Ascending aorta (tissue), 2 donors: ENCODE measurements at places on chromosomes 7 and 10.

DNA sequence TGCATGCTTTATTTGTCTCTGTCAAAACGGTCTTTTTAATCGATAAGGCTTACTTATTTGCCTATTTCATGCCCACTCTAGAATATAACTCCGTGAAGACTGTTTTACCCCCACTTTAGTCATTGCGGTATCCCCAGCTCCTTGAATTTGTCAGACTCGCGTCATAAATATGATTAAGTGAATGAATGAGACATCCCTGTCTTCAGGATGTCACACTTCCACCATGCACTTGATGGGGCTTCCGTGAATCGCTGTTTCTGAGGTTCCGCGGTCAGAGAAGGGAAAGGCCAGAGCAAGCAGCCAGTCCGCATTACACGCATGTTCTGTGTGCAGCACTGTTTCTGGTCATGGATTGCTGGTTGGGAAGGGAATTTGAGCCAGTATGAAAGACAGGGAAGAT, 138.8 kb downstream of the CELF2 start:
- DNase-seq = peak; percentile 21

GRCh38 chr10:113527211-113527906, 25.5 kb upstream of the HABP2 start:
- DNase-seq = no peak

DNA sequence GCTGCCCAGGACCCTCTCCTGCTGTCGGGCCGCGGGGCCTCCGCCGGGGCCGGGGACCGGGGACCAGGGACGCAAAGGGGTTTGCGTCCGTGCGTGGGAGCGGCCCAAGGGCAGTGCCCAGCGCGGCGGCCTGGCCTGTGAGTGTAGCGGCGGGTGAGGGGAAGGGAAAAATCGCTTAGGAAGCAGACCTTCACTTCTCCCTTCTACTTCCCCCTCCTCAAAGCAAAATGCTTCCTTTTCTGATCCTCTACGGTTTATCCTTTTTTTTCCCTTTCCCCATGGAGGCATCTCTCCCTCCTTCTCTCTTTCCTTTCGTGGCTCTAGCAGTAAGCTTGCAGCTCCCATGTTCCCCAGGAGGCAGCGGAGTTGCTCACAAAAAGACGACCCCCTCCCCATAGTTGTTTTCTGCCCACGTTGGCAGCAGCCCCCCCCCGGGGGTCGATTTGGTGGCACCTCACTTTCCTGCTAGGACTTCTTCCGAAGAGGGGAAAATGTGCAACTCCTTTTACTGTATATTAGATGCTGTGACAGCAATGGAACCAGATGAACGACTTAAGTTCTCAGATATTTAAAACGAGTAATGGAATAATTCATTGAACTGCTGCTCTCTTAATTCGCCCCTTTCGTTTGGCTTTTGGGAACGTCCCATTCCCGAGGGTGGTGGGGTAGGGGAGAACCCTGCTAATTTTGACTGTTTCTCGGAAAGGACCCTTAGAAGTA, 724 bp downstream of the CAPZA2 start:
- DNase-seq = no peak

- no peak for DNase-seq
These were observed 9.5 kb downstream of the CALML3 start for GRCh38 chr10:5534051-5534821.

- no peak for DNase-seq
These were observed 3.0 kb downstream of the NUP42 start for GRCh38 chr7:23184709-23185359.

GRCh38 chr7:1593091-1593866, 23.4 kb upstream of the PSMG3 start:
- no peak for DNase-seq

DNA sequence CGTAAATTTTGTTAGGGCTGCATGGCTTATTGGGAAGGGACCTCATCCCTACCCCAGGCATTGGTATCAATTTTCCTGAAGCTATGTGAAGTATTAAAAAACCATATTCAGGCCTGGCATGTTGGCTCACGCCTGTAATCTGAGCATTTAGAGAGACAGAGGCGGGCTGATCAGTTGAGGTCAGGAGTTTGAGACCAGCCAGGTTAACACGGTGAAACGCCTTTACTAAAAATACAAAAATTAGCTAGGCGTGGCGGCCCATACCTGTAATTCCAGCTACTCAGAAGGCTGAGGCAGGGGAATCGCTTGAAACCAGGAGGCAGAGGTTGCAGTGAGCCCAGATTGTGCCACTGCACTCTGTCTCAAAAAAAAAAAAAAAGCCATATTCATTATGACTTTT, 7.1 kb downstream of the TASOR2 start:
- no peak for DNase-seq

- no peak for DNase-seq
These were observed 28.6 kb downstream of the MTURN start for GRCh38 chr7:30163231-30163894.

GRCh38 chr10:78964952-78965633, 103.7 kb upstream of the ZMIZ1 start:
- peak; percentile 47 for DNase-seq

DNA sequence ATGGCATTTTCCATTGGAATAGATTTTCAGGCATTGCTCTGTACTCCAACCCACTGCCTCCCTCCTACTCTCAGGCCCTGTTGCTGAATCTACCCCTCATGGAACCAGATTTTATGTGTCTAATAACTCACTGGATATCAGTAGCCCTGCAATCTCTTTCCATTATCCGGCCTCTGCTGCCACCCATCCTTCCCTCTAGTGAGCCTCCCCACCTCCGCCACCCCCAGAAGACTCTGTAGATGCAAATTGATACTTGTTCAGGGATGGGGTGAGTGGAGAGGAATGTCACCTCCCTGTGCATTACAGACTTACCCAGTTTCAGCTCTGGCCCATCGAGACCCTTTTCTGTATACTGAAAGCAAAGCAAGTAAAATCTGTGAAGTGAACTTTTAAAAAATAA, 52.3 kb upstream of the PHYHIPL start:
- DNase-seq = no peak

DNA sequence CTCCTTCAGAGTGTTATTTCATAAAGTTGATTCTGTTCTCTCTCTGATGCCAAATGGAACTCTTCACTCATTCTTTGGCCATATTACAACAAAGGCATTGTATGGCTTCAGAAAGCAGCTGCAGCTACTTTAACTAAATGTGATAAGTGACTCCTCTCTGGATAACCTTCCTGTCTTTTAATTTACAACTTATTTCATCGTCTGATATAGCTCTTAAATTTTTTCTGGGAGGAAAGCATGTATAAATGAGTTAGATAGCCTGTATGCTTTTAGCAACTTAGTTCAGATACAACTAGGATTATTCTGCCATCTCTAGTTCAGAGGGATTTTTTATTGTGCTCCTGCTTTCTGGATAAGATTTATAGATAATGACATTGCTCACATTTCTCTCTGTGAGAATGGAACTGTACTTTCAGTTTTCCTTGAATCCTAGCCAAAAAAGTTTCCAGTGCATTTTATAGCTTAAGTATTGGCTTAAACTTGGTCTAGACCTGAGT, 57.5 kb downstream of the KLHDC10 start:
- no peak for DNase-seq

DNA sequence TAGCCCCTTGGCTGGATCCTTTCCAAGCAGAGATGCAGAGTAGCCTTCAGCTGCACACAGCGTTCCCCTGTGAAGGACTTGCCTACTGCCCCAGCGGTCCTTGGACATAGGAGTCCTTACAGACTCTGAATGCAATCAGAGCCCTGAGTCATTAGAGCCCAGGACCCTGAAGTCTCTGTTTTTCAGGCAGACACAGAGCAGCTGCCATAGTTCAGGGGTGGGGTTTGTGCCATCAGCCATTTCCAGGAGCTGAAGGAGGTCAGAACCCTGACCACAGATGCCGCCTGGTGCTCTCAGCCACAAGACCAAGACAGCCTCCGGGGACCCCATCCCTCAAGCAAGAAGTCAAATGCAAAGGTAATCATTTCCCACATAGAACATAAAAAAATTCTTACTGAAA, 32.8 kb upstream of the WDFY4 start:
- no peak for DNase-seq

DNA sequence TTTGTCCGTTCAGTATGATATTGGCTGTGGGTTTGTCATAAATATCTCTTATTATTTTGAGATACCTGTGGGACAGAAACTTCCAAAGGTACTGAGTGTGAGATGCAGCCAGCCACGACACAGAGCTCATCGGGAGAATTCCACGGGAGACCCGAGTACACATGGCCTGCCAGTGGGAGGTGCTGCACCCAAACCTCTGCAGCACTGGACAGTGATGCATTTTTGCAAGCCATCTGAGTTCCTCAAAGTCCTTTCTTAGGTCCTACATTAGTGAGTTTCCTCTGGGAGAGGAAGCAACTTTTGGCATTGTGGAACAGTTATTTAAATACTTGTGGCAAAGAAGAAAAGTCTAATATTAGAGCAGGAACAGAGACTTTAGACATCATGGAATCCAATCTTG, 77.5 kb downstream of the ARID5B start:
- no peak for DNase-seq

GRCh38 chr7:4265066-4265465, 417.0 kb upstream of the FOXK1 start:
- no peak for DNase-seq

GRCh38 chr7:41742401-41743020, 39.6 kb upstream of the INHBA start:
- no peak for DNase-seq
